Natural killer cell (primary cell): ENCODE measurements at places on chromosomes 6 and 20. TPM values are rescaled to one million over a fixed set of nuclear protein-coding genes. Genes with fewer than 3 reads are reported as not detected.

The RSPH9 gene
- total RNA-seq: not detected

The SAMD5 gene
- total RNA-seq: not detected

The LHFPL5 gene
- not detected for total RNA-seq

DNA sequence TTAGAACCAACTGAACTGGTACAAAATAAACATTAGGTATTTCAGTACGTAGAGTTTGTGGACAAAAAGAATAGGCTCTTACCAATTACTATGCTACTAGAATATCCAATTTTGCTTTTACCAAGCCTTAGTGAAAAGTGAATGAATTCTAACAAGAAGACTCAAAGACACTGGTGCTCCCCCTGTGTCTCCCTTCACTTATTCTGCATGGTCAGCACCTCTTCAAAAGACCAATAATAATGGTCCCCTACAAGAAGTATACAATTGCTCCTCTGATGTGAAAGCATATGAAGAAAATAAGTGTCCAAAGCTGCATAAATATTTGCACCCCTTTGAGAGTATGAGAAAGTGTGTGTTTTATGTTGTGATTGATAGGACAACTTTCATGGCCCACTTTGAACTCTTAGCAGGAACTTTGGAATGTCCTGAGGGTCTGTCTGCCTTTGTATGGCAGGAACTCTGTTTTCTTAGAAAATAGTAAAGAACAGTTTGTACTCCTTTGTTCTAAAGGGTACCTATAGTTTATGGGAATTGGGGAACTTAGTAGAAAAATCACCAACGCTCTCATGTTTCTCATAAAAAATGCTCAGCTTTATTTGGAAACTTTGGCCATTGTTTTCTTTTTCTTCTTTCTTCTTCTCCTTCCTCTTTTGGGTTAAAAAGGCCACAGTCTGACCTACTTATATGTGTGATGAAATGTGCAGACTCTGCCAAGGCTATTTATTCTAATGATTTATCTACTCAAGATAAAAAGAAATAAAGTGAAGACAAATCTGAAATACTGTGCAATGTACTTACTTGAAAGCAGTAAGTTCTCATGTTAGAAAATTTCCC, 352.4 kb downstream of the LAMA2 start:
- DNase-seq: no peak

- no peak for DNase-seq
These were observed 3.8 kb downstream of the EFHC1 start for GRCh38 chr6:52423971-52424381.

- no peak for DNase-seq
These were observed 2.5 kb downstream of the PPP1R18 start for GRCh38 chr6:30683980-30684338.

DNA sequence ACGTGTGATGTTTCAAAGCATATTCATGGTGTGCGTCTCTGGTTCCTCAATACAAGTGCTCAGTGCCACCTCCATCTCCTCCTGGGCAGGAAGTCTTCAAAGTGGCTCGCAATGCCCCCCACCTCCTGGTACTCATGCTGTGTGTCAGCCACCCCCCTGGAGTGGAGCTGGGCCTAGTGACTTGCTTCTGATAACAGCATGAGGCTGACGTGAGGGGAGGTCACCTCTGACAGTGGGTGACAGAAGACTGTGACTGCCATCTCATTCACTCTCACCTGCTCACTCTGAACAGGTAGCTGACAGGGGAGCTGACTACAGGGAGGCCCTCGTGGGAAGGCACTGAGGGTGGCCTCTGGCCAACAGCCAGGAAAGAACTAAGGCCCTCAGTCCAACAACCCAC, 92.4 kb upstream of the NFATC2 start:
- DNase-seq: no peak

- DNase-seq: no peak
These were observed 22.2 kb downstream of the CARMIL1 start for GRCh38 chr6:25301362-25301761.
